ENCODE measurements at places on chromosomes 6 and 20.

DNA sequence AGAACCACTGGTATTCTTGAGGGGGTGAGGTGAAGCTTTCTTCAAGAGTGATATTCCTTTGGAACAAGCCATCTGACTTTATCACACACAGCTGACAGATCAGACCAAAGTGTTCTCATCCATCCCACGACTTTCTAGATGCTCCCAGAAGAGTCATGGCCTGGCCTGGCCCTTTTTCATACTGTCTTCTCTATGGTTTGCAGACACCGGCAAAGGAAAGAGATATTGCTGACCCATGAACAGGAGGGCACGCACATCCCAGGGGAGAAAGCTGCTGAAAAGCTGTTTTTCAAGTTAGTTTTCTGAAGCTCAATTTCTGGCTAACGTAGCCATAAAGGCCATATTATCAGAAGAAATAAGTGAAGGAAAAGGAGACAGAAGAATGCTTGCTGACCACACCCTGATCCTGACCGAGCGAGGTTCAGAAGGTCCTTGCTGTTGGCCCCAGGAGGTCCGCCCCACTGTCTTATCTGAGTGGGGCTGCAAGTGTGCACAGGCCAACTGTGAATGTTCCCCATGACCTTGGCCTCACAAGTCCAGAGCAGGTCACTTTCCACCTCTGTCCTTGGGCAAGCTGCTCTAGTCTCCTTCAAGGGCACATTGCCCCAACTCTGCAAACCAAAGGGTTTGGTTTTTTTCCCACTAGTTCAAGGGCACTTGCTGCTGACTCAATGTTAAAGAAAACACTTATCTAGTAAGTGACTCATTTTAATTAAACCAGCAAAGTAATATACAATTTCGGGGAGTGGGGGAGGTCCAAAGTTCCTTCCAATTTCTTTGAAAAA lies 2.0 kb downstream of the ACSS1 start:
- peak; percentile 6 for DNase-seq

DNA sequence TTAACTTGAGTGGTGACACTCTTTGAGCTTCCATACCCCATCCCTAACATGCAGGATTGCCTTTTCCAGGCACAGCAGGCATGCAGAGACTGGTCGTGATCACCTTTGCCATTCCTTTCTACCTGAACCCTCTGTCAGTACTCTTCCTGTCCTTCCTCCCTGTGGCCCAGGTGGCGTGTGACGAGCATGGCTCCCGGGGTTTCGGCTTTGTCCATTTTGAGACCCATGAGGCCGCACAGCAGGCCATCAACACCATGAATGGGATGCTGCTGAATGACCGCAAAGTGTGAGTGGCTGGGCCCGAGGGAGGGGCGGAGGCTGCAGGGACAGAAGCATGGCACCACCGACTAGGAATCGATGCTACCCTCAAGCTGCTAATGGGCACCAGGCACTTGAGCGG lies 6.7 kb downstream of the PABPC1L start:
- DNase-seq = no peak

DNA sequence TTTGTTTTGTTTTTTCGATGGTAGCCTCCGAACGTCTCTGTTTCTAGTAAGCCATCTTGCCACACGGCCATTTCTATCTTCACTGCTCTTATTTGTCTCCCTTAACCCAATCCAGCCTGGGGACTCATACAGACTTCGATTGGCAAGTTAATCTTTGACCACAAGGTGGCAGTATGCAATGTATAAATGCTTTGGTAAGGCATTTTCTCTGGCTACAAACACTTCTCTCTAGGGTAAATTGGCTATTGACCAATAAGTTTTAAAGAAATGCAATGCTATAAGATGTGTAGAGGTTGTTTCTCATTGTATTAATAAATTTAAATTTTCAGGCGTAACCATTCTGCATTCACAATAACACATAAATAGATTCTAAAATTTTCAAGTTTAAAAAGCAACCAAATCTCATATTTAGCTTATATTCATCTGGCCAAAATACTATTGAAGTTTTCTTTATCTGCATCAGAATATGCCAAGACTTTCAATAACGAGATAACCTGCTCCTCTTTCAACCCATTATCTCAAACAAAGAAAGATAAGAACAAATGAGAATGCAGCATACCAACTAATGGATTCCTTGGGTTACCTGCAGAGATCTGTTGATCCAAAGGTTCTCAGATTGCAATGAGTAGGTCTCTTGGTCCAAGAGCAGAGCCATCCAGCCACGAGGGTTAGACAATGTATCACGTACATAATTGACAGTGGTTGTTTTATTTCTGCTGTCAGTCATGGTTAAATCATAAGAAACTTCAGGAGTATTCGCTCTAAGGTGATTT lies 231.9 kb downstream of the PKHD1 start:
- no peak for DNase-seq

- DNase-seq = no peak
These were observed 48.0 kb downstream of the NFATC2 start for GRCh38 chr20:51494241-51495110.

- DNase-seq = no peak
These were observed 57.5 kb downstream of the NCOA3 start for GRCh38 chr20:47559141-47559540.

- DNase-seq = no peak
These were observed 32.1 kb downstream of the SF3B5 start for GRCh38 chr6:144063246-144063743.

GRCh38 chr6:90028995-90029635 lies 134.8 kb downstream of the GJA10 start:
- DNase-seq = no peak

DNA sequence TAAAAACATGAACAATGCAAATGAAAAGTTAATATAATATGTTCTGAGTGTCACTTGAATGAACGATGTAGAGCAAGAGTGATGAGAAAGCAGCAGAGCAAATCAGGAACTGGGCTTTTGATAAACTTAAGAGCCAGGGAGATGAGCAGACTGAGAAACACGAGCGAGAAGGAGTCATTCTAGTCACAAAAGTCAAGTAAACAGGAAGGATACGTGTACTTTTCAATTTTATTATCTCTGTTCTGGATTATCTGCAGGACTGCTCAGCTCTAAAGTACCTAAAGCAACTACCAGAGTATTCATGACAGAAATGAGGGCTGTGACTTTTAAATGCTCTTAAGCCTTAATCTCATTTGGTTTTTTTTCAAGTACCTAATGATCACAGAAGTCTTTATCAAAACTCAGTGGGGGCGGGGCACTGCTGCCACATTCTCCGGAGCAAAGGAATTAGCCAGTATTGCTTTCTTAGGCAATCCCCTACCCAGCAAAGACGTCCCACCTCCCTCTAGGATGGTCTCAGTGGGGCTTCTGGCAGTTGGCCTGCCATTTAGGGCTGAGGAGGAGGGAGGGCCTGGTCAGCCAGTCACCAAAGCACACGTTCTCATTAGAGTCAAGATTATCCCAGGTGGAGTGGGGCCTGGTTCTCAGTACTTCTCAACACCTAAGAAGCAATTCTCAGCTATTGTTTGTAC lies 8.6 kb downstream of the MAN1A1 start:
- DNase-seq = no peak

DNA sequence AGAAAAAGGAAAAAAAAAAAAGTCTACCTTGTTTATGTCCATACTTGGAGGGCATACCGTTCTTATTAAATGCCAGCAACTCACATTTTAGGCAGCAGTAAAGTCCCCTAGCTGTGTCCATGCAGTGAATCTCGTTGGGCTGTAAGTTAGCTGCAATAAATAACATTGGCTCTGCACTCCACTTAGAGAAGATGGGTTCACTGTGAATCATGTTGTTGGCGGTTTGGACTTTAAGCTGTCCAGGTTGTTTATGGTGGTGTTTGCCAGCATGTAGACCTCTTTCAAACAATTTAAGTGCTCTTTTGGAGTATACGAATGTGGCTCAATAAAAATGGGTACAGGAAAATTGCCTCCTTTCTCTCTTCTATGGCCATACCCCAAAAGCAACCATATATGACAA lies 127.4 kb downstream of the ZNF217 start:
- no peak for DNase-seq

- no peak for DNase-seq
These were observed 300.4 kb downstream of the LRFN2 start for GRCh38 chr6:40286721-40287120.

DNA sequence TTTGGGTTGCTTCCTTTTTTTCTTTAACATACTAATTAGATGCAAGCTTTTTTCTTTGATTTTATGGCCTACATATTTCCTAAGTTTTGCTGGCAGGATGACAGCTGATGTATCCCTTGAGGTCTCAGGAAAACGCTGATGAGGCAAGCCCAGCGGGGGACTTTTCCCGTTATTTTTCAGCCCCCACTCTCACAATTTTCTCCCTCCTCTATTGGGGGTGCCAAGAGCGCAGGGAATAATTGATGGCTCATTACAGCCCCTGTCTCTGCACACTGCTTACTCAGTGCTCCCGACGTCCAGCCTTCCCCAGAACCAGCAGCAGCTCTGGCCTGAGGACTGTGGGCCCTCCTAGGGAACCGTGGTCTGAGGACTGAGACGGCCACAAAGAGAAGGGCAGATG lies 38.6 kb upstream of the VSTM2L start:
- DNase-seq = no peak

DNA sequence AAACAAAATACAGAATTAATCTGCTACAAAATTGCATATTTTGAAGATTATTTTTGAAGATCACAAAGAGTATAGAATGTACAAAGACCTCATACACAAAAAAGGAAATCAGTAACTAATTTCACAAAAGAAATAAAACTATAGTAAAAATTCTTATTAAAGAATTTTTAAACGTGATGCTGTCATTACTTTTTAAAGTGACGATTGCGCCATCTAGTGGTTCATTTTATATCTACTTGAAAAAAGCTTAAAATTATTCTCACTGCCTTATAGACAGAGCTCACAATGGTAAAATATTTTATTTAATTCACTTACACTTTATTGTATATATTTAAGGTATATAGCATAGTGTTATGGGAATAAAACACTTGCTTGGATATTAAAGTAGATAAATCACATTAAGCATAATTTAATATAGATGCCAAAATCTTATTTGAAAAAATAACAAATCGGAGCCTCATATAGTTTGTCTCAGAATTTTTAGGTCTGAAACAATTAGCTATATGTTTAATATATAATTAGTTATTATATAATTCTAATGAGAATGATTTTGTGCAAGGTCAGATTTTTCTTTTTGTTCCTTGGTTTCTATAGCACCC lies 128.8 kb downstream of the PHF3 start:
- no peak for DNase-seq
